ENCODE measurements at places on chromosomes 6 and 20.

DNA sequence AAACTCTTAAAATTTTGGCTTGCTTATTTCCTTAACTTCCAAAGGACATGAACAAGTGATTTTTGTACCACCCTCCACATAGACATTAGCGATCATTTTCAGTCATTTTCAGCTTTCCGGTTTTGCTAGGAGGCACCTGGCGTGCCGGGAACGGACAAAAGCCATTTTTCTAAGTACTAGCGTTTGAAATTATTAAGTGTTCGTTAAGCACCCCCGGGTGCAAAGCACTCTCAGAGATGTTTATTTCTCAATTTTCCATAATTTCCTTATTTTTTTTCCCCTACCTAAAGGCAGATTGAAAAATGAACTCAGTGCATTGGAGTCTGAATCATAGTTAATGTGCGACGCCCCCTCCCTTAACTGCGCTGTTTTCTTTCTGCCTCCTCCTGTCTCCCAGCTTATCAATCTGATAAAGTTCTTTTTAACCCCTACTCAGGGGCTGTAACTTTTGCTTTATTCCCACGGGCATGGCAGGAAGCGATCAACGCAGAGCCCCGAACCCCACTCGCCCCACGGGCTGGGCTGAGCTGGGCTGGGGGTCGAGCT, 58.2 kb downstream of the ZNF831 start:
- no peak for DNase-seq

- DNase-seq: no peak
Measured at GRCh38 chr6:131683479-131683878, 17.7 kb downstream of the OR2A4 start.

DNA sequence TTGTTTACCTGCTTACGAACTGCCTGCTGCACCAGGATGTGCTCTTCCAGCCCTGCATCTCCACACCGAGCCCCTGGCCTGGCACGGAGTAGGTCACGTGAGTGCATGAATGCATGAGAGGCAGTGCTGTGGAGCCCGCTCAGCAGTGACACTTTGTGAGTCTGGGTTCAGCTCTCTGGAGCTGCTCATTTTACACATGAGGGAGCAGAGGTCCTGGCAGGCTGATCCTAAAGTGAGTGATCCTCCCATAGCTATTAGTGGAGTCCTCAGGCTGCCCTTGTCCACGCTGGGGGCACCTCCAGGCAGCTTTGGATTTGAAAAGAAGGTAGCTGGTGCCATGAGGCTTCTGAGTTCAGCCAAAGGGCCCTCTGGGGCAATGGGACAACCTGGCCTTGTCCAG, 64.2 kb downstream of the EDN3 start:
- DNase-seq: no peak

DNA sequence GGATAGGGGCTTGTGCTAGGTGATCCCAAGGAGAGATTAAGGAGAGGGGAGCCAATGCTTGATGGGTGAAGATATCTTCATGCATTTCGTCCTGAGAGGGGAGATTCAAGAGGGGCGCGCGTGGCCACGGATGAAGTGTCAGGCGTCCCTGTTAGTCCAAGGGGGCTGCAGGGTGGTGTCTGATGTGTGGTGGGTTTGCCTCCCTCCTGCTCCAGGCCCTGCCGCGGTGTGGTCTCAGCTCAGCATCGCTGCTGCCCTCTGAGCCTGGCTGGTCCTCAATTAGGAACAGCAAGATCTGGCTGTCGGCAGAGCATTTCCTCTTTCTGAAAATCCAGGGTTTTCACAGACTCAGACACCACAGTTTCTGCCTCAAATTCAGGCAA, 318.0 kb downstream of the THBS2 start:
- no peak for DNase-seq

- DNase-seq: no peak
Measured at GRCh38 chr6:167799033-167799821, 27.5 kb upstream of the AFDN start.

- DNase-seq: no peak
Measured at GRCh38 chr20:58130581-58130980, 97.9 kb downstream of the ANKRD60 start.

GRCh38 chr6:113734982-113735381, 122.2 kb upstream of the MARCKS start:
- DNase-seq: no peak

DNA sequence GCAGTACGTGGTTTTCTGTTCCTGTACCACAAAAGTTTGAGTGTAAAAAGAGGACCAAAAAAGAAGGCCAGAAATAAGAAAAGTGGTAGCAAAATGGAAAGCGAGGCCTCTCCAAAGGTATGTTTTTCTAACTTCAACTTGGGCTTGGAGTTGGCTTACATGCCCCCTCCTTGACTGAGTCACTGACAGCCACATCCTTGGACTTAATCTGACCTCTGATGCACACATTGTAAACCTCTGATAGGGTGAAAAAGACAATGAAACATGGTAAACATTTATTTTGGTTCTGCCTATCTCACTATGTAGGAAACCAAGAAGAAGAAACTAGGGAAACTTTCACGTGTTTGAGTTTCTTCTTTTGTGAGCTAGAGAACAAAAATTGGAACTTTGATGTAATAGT, 503.2 kb upstream of the ID4 start:
- no peak for DNase-seq
